ENCODE measurements at places on chromosomes 11 and 22.

DNA sequence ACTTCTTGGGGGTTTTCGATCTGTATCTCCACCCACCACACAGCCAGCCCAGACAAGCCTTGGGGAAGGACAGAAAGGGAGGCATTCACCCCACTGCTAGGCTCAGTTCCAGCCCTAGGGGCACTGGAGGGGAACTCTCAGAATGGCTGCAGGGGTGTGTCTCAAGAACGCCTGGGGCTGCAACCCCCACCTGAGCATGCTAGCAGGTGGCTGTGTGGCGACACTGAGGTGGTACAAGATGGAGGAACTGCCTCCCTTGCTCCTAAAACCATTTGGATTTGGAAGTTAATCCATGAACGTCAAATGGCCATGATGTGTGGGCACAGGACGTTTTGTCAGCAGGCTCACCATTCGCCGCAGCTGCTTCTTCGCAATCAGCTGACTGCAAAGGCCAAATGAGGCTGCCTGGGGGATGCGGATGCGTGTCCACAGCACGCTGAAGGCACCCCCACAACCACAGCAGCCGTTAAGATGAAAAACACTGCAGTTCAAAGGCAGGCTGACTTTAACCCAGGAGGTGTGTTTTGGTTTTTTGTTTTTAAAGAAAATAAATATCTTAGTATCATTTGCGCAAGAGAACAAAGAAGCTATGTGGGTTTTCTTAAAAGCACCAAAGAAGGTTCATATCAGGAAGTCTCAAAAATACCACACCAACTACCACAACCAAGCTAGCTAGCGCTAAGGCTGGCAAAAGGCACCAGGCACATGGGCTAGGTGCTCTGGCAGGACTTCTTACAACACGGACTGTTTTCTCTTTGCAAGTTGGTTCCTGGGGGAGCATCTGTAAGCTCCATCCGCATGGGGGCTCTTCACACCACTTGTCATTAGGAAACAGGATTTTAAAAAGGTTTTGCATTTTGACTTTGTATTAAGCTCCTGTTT is 22.2 kb upstream of the NAP1L4 start:
- DNase-seq = no peak

DNA sequence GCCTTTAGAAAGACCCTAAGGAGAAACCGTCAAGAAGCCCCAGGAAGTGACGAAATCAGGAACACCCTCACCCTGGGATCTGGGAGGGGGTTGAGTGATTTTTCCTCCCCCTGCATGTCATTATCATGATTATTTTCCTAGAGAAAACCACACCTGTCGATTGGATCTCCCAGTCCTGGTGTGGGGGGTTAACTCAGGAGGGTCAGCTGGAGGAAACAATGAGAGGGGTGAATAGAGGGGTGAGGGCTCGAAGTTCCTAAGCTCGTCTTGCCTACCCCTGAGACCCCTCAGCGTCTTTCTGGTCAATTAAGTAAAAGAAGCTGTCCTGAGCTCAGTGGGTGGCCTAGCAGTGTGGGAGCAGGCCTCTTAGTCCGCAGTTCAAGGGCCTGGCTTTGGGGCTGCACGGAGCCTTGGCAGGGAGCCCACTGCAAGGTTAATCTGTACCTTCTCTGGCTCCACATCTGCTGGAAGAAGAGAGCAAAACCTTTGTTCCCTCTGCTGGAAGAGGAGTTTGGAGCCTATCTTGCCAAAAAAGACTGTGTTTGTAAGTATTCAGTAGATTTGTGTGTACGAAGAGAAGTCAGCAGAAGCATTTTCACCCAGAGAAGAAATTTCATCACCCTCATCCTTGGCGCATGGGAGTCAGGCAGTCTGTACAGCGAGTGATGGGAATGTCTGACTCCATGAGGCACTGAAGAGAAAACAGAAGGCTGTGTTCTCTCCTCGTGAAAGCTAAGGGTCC is 34.2 kb upstream of the FTH1 start:
- DNase-seq = no peak

GRCh38 chr11:48005136-48005535 is 24.8 kb downstream of the PTPRJ start:
- no peak for DNase-seq

- no peak for DNase-seq
Observed at GRCh38 chr22:30763815-30764673, 69.4 kb downstream of the OSBP2 start.

GRCh38 chr11:130402570-130402969 is 25.8 kb downstream of the ADAMTS8 start:
- DNase-seq = no peak

DNA sequence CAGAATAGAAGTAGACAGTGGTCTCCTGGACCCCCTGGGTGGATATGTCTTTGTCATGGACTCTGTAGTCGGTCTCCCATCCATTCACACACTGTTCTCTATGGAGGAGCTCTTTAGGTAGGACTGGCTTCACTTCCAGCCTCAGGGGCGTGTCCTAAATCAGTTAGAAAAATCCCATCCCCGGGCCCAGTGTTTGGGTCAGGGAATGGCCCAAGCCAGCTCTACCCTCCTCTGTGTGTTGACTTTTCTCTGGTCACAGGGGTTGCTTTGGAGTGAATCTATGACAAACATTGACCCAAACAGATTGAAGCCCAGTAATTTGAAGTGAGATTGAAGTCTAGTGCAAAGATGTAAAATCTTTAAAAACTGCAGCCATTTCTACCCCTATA is 34.0 kb downstream of the WEE1 start:
- DNase-seq = no peak

DNA sequence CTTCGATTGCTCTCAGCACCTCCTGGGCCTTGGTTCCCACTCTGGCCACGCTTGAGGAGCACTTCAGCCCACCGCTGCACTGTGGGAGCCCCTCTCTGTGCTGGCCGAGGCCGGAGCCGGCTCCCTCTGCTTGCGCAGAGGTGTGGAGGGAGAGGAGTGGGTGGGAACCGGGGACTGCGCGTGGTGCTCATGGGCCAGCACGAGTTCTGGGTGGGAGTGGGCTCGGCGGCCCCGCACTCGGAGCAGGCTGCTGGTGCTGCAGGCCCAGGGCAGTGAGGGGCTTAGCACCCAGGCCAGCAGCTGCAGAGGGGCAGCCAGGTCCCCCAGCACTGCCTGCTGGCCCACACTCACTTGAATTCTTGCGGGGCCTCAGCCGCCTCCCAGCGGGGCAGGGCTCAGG is 12.2 kb downstream of the OR4B1 start:
- DNase-seq = no peak

GRCh38 chr11:30333405-30333804 is 10.5 kb downstream of the ARL14EP start:
- no peak for DNase-seq

DNA sequence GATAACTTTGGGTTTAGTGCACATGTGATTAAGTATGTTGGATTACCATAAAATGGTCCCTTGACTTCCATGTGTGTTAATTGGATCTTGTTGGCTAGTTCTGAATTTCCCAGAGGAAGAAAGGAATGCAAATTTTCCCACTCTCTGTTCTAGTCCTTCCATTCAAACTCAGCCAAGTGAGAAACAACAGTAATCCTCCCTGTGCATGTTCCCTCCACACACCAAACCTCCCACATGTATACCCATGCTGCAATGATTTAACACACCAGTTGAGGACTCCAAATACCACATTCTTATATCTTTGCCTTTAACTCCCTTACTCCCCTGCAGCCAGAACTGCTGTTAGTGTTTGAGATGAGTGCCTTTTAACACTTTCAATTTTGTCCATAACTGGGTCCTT is 1158.9 kb downstream of the DLG2 start:
- no peak for DNase-seq

DNA sequence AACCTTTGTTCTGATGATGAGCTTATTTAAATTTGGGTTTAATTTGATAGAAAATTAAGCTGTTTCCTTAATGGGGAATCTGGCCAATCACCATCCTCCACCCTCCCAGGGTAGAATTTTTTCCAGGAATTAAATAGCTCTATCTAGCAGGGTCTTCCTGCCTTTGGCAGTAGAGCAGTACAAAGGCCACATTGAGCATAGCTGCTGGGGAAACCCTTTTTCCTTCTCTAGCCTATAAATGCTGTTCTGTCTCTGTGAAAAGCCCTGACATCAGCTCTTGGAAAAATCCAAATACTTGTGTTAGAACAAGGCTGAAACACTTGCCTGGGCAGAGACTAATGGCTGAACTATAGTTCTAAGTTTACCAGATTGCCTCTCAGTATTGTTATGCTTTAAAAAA is 55.1 kb downstream of the ARHGEF12 start:
- no peak for DNase-seq
